ENCODE measurements at places on chromosomes 1 and 21.

GRCh38 chr1:21629971-21630370 lies 39.2 kb downstream of the RAP1GAP start:
- no peak for DNase-seq

GRCh38 chr1:245111073-245111472 lies 43.7 kb upstream of the KIF26B start:
- DNase-seq = no peak

GRCh38 chr21:15306271-15306670 lies 241.5 kb upstream of the NRIP1 start:
- DNase-seq = no peak

DNA sequence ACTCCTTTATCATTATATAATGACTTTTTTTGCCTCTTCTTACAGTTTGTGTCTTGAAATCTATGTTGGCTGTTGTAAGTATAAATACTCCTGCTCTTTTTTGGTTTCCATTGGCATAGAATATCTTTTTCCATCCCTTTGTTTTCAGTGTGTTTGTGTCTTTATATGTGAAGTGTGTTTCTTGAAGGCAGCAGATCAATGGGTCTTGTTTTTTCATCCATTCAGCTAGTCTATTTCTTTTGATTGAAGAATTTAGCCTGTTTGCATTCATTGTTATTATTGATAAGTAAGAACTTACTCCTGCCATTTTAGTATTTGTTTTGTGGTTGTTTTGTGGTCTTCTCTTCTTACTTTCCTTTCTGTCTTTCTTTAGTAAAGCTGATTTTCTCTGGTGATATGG lies 322.8 kb downstream of the PLA2G4A start:
- no peak for DNase-seq

- no peak for DNase-seq
Observed at GRCh38 chr1:23571465-23571864, 12.2 kb upstream of the ID3 start.

DNA sequence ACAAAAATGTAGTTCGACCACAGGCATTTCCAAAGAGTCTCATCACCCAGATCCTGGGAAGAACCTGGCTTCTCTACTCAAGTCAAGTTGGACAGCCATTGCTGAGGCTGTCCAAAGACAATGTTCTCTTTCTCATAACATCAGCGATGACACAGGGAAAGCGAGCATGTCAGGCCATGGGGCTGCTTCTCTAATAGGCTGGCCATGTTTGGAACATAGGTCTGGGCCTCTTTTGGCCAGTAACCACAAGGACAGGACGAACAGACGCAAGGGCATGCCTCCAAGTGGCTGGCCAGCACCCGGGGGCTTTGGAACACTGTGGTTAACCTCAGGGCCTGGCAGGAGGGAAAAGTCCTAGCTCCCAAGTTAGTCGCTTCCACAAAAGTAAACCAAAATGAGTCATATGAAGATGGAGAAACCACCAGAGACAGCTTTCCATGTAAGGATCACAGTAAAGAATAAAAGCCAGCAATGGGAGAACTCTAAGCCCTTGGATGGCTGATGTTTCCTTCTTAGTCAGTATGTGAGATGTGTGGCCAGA lies 80.6 kb upstream of the SLC44A3 start:
- peak; percentile 99 for DNase-seq

Measured in astrocyte (in vitro differentiated cells and primary cell).